ENCODE measurements at places on chromosomes 2 and 18. TPM values are rescaled to one million over a fixed set of nuclear protein-coding genes. Genes with fewer than 3 reads are reported as not detected.

The NEUROD1 gene
- not detected for total RNA-seq

The CFC1 gene
- 9.1 TPM for total RNA-seq

- DNase-seq = peak; percentile 24
These were observed 144.1 kb downstream of the FHOD3 start for GRCh38 chr18:36441426-36442240.

DNA sequence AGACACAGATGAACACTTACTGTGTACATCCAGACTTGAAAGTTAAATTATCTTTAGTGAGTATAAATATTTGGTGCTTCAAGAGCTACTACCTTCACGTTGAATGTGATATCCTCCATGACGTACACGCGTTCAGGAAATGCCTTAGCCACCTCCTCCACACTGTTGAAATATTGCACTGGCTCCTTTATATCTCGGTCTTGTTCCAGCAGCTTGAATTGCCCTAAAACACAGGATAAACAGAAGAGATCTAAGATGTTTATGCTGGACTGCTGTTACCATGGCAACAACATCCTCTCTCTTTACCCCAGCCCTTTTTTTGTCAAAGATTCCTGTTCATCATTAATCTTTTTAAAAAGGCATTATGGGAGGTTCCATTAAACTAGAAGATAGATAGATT lies 120.3 kb downstream of the MEP1B start:
- peak; percentile 36 for DNase-seq

DNA sequence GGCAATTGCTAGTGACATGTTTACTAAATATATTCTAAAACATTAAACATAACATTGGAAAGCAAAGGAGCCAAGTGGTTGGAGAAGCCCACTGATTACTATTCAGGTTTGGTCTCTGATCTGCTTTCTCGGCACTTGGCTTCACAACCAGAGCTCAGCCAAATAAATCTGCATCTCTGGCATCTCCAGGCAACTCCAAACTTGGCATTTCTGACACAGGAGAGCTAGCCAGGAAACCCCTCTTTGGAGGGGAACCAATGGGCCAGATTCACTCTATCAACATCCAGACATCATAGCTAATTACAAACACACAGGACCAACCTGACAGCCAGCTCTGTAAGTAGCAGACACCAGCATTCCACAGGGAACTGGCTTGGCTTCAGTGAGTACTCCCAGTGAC lies 150.3 kb upstream of the ETAA1 start:
- peak; percentile 53 for DNase-seq

DNA sequence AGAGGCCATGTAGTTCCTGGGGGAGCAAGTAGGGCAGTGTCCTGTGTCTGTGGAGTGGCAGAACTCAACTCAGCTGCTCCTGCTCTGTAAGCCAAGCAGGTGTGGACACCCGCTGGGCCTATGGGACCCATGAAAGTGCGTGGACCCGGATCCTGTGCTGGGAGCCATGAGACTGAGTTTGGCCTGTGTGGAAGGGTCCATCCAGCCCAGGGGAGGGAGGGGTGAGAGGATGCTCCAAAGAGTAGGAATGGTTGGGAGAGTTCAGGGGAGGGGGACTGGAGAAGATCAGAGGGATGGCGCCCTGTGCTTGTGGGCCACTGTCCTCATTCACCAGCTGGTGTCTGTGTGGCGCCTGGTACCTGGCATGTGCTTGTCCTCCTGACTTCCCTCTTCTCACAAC lies 226.4 kb upstream of the HS6ST1 start:
- no peak for DNase-seq

- DNase-seq = no peak
These were observed 49.2 kb upstream of the TEX51 start for GRCh38 chr2:126849486-126849885.

DNA sequence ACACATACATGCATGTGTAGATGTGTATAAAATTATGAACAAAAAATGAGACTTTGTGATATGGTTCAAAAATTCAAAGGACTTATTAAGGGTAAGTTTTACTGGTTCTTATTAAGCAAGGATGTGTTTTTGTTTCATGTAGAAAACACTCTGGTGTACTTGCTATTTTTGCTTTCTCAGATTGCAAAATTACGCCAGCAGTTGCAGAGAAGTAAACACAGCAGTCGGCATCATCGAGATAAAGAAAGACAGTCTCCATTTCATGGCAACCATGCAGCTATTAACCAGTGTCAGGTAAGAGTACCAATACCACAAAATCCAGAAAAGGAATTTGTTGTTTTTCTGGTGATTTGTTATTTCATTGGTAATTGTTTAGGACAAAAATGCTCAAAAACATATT lies 91.3 kb downstream of the FAM117B start:
- DNase-seq = peak; percentile 20

- DNase-seq = peak; percentile 93
These were observed 36.8 kb downstream of the ACVR1 start for GRCh38 chr2:157839162-157839801.

DNA sequence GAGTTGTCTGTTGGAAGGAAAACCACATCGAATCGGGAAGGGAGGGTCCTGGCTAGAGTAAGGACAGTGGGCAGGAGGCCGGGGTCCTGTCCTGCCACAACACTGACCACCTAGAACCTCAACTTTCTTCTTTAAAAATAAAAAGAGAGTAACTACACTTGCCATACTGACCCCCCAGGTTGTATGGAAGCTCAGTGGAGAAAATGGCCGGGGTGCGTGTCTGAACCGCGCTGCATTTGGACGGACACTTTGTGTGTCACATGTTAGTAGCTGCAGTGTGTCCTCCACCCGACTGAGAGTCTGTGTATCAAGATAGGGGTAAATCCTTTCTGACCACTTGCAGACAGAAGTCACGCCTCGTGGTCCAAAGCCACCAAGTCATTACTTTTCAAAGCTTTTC lies 87.0 kb downstream of the GBX2 start:
- DNase-seq = no peak

GRCh38 chr2:75622500-75622899 lies 24.1 kb upstream of the MRPL19 start:
- no peak for DNase-seq

- DNase-seq = no peak
These were observed 55.1 kb upstream of the EML4 start for GRCh38 chr2:42114091-42114490.

- no peak for DNase-seq
These were observed 139.3 kb upstream of the DOK6 start for GRCh38 chr18:69261406-69261805.

GRCh38 chr2:185388226-185388625 lies 350.4 kb upstream of the FSIP2 start:
- DNase-seq = no peak

GRCh38 chr2:196160101-196160500 lies 11.3 kb downstream of the STK17B start:
- peak; percentile 25 for DNase-seq

GRCh38 chr2:154207288-154208047 lies 335.7 kb downstream of the GALNT13 start:
- DNase-seq = no peak

DNA sequence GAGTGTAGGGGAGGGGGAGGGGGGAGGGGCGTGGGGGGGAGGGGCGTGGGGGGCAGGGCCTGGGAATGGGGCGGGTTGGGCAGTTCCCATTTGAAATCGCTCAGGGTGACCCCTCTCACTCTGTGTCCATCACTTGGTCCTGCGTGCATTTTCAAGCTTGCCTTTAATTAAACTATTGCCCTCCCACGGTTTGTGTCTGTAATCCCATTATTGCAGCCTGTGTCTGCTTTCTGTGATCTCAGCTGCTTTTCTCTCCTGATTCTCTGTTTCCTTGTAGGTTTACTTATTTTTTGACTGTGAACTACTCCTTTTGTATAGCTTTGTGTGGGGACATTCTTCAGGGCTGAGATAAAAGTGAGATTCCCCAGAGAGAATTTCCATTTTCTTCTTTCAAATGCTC lies 1.3 kb downstream of the DCDC2C start:
- DNase-seq = no peak

DNA sequence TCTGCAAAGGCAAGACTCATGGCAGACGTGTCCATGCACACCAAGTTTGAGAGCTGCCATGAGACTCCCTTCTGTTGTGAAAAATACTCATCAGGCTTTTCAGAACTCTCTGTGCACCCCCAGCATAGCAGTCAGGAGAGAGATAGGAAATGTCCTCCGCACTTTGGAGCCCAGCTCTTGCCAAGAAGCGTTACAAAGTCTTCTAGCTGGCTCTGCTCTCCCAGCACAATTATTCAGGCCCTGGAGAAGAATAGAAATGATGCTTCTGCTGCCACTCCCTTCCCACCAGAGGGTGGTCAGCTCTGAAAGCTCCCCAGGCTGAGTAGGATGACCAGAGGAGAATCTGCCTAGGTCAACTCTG lies 594.4 kb upstream of the ID2 start:
- no peak for DNase-seq
